ENCODE measurements at places on chromosomes 5 and 9.
A peak's percentile ranks its signal among the peaks of the same experiment; 100 is the strongest.

GRCh38 chr5:132012371-132013005, 1.0 kb upstream of the ACSL6 start:
- DNase-seq: no peak

- no peak for DNase-seq
Observed at GRCh38 chr9:91451431-91452270, 28.0 kb upstream of the NFIL3 start.

GRCh38 chr9:113956901-113957300, 80.8 kb downstream of the ZNF618 start:
- DNase-seq: no peak

DNA sequence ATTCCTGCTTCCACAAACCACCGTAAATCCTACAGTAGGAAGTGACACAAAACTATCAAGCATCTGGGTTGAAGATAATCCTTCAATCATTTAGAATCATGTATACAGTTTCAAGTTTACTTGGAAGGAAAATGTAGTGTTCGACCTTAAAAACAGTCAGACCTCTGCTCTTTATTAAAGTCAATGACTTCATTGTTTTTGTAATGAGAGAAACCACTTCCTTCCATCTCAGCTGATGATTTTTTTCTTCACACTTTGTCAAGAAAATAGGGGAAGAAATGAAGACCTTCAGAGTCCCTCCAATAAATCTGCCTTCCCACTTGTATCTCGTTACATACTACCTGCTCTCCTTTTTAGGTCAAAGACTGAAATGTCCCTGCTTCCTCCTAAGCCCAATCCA, 30.1 kb downstream of the TUSC1 start:
- no peak for DNase-seq

DNA sequence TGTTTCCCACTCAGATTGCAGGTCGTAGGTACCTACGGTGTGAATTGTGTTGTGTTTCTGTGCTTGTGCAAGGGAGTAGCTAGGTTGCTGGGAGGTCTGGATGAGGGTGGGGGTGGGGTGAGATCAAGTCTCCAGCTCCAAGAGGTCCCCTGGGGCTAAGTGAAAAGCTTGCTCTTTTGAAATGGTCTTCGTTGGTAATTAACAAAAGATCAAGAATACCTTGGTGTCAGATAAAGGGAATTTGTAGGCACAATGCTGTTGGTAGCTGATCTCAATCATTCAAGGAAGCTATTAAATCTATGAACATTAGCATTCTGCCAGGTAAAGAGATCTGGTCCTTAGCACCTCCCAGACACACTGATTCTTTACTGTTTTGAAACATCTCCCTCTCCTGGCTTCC, 928 bp upstream of the PCDHGC4 start:
- peak; percentile 2 for DNase-seq
